ENCODE measurements at places on chromosomes 7 and 10.

DNA sequence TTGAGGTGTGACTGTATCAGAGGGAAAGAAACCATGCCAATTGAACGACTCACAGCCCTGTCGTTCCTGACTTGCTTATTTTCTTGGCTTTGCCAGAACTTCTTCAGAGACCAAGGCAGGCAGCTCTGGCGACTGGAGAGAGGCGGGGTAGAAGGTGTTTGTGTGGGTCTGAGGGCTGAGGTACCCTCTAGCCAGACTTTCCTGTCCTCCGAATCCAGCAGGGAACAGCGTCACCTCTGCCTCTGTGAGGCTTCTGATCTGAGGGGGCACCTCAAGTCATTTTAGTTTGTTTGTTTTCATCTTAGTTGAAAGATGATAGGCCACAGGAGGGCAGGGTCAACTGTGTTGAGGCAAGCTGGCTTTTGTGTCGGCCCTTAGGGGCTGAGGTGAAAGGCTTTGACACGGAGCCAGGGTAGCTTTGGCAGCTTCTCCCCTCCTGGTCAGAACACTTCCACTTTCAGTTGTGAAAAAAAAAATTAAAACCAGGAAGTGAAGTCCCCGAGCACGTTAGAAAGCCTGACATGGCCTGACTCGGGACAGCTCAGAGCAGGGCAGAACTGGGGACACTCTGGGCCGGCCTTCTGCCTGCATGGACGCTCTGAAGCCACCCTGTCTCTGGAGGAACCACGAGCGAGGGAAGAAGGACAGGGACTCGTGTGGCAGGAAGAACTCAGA is 1.9 kb downstream of the ACSL5 start:
- no peak for DNase-seq

DNA sequence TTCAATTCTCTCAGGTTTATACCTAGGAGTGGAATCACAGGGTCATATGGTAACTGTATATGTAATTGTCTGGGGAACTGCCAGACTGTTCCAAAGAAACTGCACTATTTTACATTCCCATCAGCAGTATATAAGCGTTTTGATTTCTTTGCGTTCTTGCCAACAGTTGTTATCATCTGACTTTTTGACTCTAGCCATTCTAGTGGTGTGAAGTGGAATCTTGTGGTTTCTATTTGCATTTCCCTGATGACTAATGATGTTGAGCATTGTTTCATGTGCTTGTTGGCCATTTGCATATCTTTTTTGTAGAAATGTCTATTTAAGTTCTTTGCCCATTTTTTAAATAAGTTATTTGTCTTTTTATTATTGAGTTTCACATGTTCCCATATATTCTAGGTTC is 44.3 kb upstream of the ZC3HAV1 start:
- DNase-seq: no peak

- DNase-seq: peak; percentile 79
Measured at GRCh38 chr10:4708123-4708759, 117.8 kb upstream of the AKR1E2 start.

GRCh38 chr7:39606352-39606751 is 17.0 kb upstream of the RALA start:
- DNase-seq: no peak

GRCh38 chr10:31929261-31930022 is 811 bp upstream of the ARHGAP12 start:
- DNase-seq: peak; percentile 46

GRCh38 chr7:72430531-72430930 is 18.4 kb upstream of the CALN1 start:
- DNase-seq: peak; percentile 81

DNA sequence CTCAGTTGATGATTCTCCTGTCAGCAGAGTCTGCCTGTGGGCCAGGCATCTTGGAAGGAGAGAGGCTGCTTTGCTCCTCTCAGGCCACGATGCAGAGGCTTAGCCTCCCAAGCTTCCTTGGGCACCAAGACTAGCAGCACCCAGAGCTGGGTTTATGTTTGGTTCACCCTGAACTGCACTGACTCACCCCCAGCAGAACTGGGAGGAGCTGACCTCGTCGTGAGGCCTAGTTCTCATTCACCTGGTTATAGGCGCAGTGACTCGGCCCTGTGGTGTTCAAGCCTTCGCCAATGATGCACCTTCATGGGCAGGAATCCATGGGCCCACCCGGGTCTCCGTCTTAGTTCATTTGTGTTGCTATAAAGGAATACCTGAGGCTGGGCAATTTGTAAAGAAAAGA is 122.0 kb upstream of the ZNF438 start:
- no peak for DNase-seq

- no peak for DNase-seq
Measured at GRCh38 chr10:132892004-132892403, 50.4 kb downstream of the CFAP46 start.

DNA sequence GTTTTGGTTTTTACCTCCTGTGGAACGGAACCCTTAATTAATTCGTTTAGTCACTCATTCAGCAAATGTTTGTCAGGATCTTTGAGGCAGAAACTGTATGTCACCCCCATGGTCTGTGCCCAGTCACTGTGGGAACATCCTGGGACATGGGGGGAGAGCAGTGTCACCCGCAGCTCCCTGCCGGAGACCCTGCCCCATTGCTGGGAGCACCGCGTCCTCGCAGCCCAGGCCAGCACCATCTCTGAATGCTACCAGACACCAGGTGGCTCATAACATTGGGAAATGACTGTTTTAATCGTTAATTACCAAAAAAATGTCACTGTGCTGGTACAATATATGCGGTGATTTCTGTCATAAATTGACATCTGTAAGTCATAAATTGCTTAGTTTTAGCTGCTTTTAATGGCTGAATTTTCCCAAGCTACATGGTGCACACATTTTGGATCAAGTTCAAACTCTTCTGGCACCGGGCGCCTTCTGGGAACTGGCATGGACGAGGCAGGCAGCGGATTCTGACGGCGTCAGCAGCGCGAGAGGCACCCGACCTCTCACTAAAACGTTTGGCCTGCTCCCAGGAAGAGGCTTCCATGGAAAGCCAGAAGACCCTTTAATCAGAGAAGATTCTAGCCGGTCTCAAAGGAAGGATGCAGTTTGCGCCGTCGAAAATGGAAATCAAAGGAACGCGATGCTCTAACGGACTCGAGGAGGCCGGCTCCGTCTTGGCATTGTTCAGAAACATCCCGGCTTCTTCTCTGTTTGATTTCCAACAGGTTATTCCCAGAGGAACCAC is 184.2 kb downstream of the ADARB2 start:
- DNase-seq: no peak

- no peak for DNase-seq
Measured at GRCh38 chr7:64997927-64998391, 7.1 kb upstream of the ZNF117 start.

- DNase-seq: no peak
Measured at GRCh38 chr10:21934307-21934706, 69.2 kb downstream of the DNAJC1 start.

DNA sequence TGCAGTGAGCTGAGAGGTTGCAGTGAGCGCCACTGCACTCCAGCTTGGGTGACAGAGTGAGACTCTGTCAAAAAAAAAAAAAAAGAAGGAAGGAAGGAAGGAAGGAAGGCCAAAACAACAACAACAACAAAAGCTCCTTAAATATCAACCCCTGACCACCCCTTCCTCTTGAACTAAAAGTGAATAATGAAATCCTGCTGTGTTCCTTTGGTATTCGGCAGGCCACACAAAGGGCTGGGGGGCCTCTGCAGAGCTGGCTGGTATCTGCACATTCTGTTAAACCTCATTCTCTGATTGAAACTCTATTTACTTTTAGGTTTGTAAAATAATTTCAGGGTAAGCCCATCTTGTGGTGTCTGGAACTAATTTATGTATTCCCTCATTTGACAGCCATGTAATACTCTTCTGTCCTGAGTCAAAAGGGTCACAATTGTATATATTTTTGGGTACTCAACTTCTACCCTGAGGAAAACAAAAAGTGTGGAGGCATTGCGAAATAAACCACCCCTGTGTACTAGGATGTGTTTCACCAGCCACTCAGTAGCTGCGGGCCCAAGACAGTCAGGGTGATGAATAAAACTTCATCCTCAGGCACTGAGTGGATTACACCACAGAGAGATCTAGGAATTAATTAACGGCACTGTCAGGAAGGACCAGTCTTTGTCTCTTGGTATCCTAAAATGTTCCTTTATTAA is 446.4 kb upstream of the PFKP start:
- no peak for DNase-seq

- DNase-seq: no peak
Measured at GRCh38 chr7:111212857-111213523, 122.1 kb downstream of the LRRN3 start.

DNA sequence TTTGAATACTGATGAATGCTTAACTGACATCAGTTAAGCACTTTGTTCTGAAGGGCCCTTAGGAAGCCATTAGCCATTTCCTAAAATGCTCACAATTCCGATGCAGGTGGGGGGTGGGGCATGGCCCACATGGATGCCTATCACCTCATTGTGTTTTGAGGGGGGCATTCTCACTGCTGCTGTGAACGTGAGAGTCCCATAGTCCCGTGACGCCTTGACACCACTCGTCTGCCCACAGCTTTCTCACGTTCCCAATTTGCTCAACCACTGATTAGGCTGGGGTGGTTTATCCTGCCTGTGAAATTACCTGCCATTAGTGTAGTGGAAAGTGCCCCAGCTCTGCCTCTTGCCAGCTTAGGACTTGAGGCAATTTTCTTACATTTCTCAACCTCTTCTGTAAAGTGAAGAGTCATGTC is 31.9 kb downstream of the DUSP5 start:
- peak; percentile 74 for DNase-seq

DNA sequence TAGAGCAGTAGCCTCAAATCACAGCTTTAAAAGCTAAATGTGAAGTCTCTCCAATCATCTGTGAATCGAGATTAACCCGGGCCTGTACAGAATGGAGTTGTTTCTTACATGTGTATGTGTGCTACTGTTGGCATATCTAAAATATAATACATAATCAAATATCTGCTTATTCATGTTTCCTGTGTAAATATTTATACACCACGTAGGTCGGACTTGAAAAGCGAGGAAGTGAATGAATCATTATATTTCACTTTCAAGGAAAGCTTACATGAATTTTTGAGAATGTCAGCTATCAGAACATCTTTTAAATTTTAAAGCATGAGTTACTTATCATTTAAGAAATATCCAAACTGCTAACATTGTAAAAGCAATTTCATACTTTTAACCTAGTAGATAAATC is 233.3 kb downstream of the SLC25A13 start:
- DNase-seq: no peak

GRCh38 chr7:159017210-159017609 is 127.5 kb downstream of the VIPR2 start:
- DNase-seq: no peak

GRCh38 chr10:88515235-88515634 is 67.9 kb downstream of the RNLS start:
- DNase-seq: no peak

GRCh38 chr7:99380823-99381663 is 6.5 kb downstream of the ARPC1B start:
- no peak for DNase-seq

- DNase-seq: no peak
Measured at GRCh38 chr7:138618506-138618905, 82.7 kb downstream of the SVOPL start.

DNA sequence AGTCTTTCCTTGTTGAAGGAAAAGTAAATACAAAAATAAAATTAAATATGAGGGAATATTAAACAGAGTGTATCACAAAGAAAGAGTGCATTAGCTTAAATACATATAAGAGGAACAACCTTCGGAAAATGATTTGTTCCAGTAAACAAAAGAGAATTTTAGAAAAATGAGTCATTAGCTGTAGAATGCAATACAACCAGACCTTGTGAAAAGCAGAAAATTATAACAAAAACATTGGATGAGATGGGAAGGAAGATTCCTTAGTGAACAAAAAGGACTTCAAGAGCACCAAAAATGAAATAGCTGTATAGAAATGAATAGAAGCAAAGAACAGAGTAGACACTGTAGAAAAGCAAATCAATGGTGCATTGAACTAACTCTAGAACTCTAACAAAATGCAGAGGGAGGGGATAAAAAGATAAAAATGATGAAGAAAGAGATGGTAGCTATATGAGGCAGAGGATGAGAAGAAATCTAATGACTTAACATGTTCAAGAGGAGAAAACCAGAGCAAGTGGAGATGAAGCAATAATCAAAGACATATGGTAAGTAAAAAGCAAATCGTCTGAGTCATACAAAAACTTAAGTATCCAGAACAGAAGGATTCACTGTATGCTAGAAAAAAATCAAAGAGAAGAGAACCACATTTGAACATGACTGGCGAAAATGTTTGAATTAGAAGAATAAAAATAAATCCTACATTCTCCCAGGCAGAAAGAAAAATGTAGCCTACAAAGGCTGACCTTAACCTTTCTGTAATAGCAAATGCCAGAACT is 190.5 kb downstream of the TMEM26 start:
- DNase-seq: no peak
